CD4-positive, alpha-beta T cell treated with Interleukin-6 for 4 hours (primary cell): ENCODE measurements at places on chromosomes 6 and 20.

DNA sequence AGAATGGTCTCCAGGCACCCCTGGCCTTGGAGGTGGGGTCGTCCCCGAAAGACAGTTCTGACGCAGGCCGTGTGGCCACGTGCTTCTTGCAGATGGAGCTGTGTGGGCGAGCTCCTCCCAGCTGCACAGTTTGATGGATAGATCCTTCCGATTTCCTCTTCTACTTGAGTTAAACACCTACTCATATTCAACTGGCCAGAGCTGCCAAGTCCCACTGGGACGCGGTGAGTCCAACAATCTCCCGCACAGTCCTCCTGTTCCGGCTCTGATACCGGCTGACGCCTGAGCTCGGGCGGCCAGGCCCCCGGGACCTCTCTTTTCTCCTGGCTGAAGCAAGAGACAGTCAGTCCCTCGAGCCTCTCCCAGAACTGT lies 57.9 kb upstream of the DACT2 start:
- no peak for DNase-seq

GRCh38 chr20:24842918-24843715 lies 106.0 kb upstream of the CST7 start:
- no peak for DNase-seq

DNA sequence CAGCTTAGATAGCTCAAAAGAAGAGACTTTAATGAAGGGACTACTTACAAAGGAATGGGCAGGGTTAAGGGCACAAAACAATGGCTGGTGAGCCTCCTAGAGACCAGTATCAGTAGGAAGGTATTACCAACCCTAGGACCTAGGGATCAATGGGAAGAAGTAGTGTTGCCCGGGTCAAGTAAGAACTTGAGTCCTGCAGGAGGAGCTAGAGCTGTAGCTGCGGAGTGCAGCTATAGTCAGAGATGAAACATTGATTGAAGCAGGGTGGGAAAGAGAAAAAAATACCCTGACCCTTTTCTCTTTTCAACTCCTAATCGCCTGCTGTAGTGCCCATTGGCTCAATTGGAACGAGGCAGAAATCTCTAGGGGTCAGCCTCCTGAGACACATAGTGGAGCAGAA lies 144.0 kb downstream of the FLRT3 start:
- DNase-seq: no peak

DNA sequence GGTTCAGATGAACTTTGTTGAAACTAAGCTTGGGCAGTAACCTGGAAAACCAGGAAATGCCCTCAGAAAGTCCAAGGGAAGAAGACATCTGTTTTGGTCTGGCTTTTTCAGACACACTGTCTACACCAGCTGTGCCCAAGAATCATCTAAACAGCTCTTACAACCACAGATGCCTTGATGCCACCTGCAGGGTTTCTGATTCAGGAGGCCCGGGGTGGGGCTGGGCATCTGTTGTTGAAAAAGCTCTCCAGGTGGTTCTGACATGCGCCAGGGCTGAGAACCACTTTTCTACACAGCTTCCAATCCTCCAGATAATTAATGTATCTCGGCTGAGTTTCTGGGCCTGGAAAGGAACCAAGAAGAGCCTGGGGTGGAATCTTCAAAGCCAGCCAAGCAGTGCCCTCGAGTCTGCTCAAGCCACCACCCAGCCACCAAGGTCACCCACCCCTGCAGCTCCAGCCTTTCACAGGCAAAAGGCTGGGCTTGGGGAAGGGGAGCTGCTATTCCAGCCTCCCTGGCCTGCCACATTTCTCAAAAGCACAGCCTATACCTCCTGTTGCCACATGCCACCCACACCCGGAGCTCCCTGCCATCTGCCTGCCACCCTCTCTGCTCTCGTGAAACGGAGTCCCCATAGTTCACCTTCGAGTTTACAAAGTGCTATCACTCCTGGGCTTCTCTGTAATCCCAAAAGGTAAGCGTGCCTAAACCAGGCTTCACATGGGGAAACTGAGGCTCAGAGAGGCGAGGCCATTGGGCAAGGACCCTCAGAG lies 9.4 kb downstream of the MDGA1 start:
- DNase-seq: no peak

- no peak for DNase-seq
Measured at GRCh38 chr6:104862456-104862855, 2.7 kb upstream of the HACE1 start.
